ENCODE measurements at places on chromosomes 5 and 9.

GRCh38 chr9:2697492-2697891 lies 19.8 kb upstream of the KCNV2 start:
- DNase-seq = no peak

DNA sequence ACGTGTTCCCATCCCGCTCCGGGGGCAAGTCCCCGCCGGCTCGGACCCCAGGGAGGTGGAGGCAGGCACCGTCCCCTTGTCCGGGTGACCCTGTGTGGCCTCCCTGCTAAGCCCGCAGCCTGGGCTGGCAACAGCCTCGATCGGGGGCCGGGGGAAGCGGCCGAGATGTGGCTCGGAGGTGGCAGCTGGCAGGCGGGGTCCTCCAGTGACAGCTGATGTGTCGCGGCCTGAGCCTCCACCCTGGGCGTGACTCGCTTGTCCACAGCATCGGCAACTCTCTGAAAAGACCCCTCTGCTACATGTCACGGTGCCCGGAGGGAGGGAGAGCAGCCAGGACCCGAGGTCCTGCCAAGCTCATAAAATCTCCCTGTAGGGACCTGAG lies 124.8 kb upstream of the IRX4 start:
- no peak for DNase-seq

DNA sequence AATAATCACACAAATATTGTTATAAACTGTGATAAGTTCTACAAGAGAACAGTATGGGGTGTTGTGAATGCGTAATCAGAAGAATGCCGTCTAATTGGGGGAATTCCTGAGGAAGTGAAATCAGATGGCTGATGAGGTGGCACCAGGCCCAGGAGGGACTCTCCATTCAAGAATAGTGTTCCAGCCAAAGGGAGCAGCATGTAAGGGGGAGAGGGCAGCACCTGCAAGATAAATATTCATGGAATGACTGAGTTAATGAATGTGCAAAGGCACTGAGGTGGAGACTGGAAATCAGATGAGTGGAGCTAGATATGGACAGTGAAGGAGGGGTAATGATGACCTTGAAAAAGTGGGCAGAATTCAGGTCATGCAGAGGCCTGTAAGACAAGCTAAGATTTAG lies 250.6 kb downstream of the ARRDC3 start:
- DNase-seq = no peak

DNA sequence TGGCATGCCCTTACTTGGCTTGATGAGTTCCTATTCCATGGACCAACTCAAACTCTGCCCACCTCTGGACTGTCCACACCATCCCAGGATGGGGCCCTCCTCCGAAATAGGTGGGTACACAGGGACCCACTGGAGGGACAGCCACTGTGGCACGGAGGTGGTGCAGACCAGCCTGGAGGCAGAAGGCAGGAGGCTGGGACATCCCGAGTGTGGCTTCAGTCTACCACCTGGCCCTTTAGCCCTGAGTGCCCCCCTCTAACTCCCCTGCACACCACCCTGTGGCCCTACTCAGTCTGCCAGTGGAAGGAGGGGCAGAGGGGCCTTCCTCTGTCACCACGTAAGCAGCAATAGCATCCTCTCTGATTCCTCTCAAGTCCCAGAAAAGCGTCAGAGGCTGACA lies 3.7 kb downstream of the IL3 start:
- no peak for DNase-seq

GRCh38 chr5:114789773-114790402 lies 379.8 kb downstream of the TRIM36 start:
- no peak for DNase-seq

DNA sequence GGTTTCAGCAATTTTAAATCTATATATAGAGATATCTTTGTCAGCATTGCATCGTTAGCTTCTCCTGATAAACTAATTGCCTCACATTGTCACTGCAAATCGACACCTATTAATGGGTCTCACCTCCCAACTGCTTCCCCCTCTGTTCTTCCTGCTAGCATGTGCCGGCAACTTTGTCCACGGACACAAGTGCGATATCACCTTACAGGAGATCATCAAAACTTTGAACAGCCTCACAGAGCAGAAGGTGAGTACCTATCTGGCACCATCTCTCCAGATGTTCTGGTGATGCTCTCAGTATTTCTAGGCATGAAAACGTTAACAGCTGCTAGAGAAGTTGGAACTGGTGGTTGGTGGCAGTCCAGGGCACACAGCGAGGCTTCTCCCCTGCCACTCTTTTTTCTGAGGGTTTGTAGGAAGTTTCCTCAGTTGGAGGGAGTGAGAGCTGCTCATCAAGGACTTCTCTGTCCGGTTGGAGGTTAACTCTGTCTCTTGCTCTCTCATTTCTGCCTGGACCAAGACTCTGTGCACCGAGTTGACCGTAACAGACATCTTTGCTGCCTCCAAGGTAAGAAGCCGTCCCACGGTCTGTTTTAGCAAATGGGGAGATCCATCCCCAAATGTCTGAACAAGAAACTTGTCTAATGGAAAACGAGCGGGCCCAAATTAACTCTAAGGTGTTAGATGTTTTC lies at the start of gene IL4:
Gene IL4 (plus strand): TSS at position 51 of the 692 bp plus-strand sequence. CDS start 62 bp downstream, at position 113.
- DNase-seq = no peak

- DNase-seq = no peak
These were observed 151.3 kb upstream of the TMEM161B start for GRCh38 chr5:88419931-88420330.

All from globus pallidus (tissue), 1 donor.